ENCODE measurements at places on chromosomes 11 and 22.

DNA sequence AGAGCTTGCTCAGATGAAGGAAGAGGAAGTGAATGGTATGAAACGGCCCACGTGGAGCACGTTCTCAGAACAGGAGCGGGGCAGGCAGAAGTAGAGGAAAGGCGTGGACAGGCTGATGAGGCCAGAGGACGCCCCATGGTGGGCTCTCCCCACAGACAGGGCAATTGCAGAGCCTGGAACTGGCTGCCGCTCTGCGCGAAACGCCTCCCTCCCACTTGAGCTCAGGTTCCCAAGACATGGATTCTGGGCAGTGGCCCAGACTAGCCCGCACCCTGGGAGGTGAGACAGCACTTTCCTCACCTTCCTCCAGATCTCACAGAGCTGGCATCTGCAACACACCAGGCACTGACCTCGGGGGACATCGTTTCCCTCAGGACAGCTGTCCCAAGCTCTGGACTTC is 117.6 kb downstream of the PHF21B start:
- DNase-seq: no peak

DNA sequence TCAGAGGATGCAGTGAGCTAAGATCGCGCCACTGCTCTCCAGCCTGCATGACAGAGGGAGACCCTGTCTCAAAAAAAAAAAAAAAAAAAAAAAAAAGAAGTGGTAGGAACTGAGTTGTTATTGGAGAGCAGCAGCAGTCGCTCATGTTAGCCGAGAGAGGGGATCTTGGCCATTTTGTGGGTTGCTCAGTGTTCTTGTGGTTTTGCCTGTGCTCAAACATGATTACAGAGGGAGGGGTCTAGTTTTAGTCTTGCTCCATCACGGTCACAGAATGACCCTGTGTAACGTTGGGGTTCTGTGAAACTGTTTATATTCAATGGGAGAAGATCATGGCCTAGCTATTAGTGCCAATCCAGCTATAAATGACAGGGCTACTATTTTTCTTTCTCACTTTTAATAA is 1.9 kb downstream of the DPAGT1 start:
- no peak for DNase-seq

- DNase-seq: no peak
Measured at GRCh38 chr11:63880403-63880790, 36.6 kb downstream of the RCOR2 start.

DNA sequence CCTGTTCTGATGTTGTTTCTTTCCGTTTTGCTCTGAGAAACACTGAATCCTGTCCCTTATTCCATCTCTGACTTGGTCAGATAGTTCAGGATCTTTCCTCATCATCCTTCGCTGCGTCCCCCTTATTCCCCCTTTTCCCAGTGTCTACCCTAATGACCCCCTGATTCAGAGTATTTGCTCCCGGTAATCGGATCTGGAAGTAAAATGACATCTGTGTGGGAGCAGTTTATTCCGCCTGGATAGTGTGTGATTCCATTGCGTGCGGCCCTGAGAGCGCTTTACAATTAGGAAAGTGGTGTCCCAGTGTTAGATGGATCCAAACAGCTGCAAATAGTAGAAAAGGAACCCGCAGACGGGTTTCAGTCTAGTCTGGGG is 606 bp downstream of the DRG1 start:
- no peak for DNase-seq

DNA sequence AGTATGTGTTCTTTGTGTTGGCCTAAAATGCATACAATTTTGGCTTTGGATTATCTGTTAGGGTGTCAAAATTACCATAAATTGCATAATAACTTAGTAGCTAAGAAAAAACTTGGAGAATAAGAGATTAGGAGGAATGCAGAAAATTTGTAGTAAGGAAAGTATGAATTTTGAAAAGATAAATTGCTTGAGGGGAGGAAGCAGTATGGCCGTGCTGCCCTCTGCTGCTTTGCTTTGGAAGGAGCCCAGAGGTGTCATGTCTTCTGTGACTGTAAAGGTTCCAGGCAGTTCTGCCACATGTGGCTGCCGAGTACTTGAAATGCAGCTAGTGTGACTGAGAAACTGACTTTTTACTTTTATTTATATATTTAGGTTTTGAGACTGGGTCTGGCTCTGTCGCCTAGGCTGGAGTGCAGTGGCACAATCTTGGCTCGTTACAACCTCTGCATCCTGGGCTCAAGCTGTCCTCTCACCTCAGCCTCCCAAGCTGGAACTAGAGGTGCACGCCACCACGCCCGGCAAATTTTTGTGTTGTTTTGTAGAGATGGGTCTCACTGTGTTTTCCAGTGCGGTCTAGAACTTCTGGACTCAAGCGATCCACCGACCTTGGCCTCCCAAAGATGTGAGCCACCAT is 1.8 kb downstream of the ADSL start:
- DNase-seq: no peak

- no peak for DNase-seq
Measured at GRCh38 chr11:17494019-17494418, 17.4 kb upstream of the ABCC8 start.

DNA sequence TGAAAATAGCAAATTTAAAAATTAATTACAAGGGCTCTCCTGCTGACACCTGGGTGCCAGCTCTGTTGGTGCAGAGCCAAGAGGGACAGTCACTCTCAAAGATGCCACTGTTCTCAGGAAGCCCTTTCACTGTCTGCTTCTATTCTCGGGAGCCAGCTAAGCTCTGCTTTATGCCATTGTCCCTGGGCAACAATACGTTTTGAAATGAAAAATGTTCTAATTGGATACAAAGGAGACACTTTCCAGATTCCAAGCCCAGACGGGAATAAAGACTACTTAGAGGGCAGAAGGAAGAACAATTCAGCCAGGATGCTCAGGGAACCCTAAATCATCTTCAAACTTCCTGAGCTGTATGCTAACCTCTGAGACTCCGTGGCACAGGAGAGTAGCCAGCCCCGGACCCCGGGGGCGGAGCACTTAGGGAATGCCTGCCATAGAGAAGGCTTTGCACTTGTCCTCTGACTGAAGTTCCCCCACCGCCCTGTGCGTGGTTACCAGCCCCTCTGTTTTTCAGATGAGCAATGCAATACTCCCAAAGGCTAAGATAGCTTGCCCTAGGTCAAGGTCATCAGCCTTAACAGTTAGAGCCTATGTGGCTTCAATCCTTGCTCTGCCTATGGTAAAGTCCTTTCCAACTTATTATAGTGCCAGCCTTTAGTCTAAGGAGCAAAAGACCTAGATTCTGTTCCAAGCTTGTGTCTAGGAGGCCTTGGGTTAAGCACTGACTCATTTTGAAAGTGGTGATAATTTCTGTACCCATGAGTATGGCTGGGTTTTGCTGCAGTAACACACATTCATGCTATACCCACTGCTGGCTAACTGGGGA is 150.9 kb downstream of the CACNA1I start:
- DNase-seq: no peak

- DNase-seq: no peak
Measured at GRCh38 chr11:87039371-87039770, 1.6 kb downstream of the TMEM135 start.

DNA sequence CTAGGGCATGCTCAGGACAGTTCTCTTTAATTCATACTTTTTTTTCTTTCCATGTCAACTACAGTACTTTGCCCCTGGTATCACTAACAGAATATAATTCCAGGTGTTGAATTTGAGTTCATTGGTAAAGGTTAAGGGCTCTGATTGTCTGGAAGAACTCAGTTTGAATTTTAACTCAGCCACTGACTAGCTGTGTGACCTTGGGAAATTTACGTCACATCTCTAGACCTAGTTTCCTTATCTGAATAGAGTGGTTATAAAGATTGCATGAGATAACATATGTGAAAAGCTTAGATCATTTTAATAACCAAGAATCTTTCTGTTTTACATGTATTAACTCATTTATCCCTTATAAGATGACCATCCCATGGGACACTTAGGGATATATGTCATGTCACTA is 15.8 kb upstream of the ZC3H12C start:
- DNase-seq: no peak

GRCh38 chr11:19370100-19370861 is 129.5 kb upstream of the E2F8 start:
- no peak for DNase-seq

DNA sequence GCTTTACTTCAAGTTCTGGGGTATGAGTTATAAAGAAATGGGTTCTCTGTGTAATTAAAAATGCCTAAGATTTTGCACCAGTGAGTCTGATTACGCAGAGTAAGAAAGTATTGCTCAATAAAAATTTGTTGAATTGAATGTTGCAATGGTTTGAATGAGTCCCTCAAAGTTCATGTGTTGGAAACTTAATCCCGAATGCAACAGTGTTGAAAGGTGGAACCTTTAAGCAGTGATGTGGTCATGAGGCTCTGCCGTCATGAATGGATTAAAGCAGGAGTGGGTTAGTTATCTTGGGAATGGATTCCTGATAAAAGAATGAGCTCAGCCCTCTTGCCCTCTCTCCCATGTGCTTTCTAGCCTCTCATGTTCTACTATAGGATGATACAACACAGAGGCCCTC is 52.6 kb upstream of the SESN3 start:
- no peak for DNase-seq

- no peak for DNase-seq
Measured at GRCh38 chr11:13040969-13041561, 31.9 kb downstream of the RASSF10 start.

DNA sequence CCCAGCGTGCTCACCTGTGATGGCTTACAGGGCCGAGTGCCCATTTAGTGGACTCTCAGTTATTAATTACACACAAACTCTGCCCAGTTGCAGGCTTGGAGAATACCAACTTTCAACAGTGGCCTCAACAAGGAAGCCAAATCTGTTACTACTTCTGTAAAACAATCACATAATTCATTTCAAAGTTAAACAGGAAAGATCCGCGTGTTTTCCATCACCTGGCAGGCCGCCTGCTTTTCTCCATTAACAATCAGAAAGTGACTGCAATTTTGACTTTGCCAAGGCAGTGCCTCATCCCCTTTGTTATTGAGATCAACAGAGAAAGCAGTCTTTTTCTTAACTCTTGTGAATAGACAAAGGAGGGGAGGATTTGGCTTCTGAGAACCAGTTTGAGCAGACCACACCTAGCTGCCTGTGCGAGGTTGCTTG is 77.7 kb downstream of the BARX2 start:
- DNase-seq: no peak

DNA sequence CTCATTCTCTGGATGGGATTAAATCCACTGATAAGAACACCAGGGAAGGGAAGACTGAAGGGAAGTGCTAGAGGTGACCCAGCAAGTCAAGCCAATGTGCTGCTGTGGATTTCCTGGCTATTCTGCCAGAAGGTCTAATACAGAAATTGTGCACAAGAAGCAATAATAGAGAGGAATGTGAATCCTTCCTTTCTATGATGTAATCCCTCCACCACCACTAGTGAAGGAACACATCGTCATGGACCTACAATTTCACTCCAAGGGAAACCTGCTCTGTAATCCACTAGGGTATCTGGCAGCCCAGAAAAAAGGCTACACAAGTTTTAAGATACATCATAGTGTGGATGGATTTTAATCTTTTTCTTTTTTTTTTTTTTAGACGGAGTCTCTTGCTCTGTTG is 17.4 kb downstream of the LARGE2 start:
- DNase-seq: no peak

- no peak for DNase-seq
Measured at GRCh38 chr22:26585104-26585790, 4.7 kb downstream of the TPST2 start.

- DNase-seq: no peak
Measured at GRCh38 chr11:35302398-35302797, 117.0 kb downstream of the SLC1A2 start.

GRCh38 chr11:112470355-112470754 is 209.7 kb upstream of the PLET1 start:
- no peak for DNase-seq

DNA sequence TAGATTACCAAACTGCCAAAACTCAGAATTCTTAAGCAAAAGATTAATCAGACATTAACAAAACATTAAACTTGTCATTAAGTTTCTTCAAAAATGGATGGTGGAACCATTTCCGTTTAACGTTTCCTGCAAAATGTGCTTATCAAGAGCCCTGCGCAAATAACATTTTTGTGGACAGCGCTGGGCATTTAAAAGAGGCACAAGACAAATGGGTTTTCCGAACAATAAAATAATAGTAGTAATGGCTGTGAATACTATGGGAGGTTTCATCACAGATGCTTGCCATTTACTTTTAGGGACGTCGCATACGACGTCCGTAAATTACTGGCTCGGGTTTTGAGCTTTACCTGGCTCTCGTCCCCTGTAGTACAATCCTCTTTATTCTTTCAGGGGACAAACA is 1.1 kb downstream of the NPAT start:
- peak; percentile 27 for DNase-seq

DNA sequence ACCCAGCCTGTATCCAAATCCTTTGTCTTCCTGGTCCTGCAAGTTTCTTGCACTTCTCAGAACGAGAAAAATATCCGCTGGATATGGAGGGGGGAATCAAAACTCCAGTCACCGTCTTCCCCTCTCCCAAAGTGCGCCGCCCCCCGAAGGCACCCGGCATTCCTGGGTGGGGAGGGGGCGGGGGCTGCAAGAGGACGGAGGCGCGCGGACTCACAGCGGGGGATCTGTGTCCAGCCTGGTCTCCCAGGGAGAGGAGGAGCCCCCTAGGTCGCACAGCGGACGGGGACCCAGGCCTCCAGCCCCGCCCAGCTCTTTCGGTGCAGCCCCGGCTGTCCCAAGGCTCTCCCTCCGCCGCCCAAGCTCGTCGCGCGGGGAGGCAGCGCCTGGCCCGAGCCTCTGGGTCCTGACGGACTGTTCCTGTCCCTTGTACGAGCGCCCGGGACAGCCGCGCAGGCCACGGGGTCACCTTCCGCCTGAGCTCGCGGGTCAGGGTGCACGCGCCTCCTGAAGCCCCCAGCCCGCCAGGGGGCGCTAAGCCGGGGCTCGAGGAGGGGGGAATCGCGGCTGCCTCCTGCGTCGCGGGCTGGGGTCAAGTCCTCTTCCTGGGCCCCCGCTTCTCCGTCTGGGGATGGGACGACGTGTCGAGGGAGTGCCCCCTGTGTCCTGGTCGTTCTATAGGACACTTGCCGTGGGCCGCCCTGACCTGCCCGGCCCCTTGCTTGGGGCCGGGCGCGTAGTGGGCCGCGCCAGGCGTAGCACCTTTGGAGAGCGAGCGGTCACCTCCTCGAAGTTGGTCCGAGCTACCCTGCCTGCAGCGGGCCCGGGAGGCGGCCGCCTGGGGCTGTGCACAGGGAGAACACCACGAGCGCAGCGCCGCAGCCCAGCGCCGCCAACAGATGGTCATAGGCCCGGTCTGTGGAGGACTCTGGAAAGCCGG is 2.4 kb upstream of the WNT11 start:
- peak; percentile 92 for DNase-seq
